ENCODE measurements at places on chromosomes 2 and 18.
A peak's percentile ranks its signal among the peaks of the same experiment; 100 is the strongest.

DNA sequence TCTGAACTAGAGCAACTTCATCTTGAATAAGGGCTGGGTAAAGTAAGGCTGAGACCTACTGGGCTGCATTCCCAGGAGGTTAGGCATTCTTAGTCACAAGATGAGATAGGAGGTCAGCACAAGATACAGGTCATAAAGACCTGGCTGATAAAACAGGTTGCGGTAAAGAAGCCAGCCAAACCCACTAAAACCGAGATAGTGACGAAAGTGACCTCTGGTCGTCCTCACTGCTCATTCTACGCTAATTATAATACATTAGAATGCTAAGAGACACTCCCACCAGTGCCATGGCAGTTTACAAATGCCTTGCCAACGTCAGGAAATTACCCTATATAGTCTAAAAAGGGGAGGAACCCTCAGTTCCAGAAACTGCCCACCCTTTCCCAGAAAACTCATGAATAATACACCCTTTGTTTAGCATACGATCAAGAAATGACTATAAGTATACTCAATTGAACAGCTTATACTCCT lies 109.1 kb downstream of the FIGN start:
- DNase-seq = no peak

- DNase-seq = no peak
Measured at GRCh38 chr2:109408043-109408335, 205.8 kb downstream of the SEPTIN10 start.

GRCh38 chr18:11689669-11690565 lies 853 bp downstream of the GNAL start:
- DNase-seq = peak; percentile 51

- peak; percentile 53 for DNase-seq
Measured at GRCh38 chr18:61612517-61612916, 279.3 kb downstream of the CDH20 start.

- DNase-seq = no peak
Measured at GRCh38 chr18:68448736-68449135, 266.2 kb downstream of the TMX3 start.

DNA sequence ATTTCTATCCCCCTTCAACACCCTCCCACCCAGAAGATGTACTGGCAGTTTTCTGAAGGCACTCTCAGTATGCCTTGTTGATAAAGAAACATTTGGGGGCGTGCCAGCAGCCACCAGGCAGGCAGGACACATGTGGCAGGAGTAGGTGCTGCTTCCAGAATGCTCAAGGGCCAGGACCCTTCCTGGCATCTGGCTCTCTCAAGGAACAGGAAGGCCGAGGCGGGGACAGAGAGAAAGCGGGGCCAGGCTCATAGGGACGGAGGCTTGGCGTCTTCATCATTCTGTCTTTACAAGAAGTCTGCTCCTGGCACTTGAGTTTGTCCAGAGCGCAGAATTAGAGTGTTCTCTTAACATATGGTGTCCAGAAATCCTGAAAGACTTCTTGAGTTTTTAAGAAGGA lies 121.6 kb downstream of the FAM210A start:
- no peak for DNase-seq

GRCh38 chr2:179263446-179264367 lies 925 bp downstream of the SESTD1 start:
- peak; percentile 55 for DNase-seq

- no peak for DNase-seq
Measured at GRCh38 chr2:234306426-234307173, 190.3 kb downstream of the ARL4C start.

GRCh38 chr2:203740871-203741281 lies 34.4 kb downstream of the CD28 start:
- DNase-seq = no peak

- DNase-seq = no peak
Measured at GRCh38 chr2:216536734-216537210, 38.1 kb downstream of the RPL37A start.

DNA sequence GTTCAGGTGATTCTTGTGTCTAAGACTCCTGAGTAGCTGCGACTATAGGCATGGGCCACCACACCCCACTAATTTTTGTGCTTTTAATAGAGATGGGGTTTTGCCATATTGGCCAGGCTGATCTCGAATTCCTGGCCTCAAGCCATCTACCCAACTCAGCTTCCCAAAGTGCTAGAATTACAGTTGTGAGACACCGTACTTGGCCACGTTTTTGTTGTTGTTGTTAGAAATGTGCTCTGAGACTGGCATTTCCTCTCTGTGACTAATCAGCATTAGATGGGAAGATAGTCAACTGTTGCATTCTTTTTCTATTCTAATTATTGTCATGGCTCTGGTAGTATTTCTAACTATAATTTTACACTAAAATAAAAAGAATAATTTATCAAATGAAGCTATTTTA lies 191.7 kb downstream of the CAMKMT start:
- no peak for DNase-seq

DNA sequence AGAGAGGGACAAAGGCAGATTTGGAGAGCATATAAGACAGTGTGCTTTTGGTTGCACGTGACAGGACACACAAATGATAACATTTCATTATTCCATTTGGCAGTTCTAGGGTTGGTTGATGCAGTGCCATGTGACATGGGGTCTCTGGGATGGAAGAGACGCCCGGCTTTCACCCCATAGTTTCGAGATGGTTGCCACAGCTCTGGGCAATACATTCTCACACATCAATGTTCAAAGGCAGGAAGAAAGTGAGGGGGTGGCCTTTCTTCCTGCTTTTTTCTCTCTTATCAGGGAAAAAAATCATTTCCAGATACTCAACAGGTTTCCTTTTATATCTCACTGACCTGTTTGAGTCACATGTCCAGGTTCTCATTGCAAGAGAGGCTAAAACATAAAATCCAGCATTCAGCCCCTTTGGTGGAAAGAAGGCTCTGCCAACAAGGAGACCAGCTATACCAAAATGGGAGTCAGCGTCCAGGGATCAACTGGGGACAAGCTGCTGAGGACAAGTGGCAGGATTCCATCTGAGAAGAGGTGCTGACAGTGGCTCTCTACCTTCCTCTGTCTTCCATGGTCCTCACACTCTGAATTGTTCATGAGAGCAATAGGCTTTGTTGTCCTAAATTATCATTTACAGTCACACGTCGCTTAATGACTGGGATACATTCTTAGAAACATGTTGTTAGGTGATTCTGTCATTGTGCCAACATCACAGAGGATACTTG lies 29.1 kb upstream of the ANKRD44 start:
- no peak for DNase-seq

GRCh38 chr2:12009323-12009905 lies 263.0 kb downstream of the LPIN1 start:
- no peak for DNase-seq

GRCh38 chr2:47344890-47345589 lies 57.9 kb upstream of the MSH2 start:
- peak; percentile 32 for DNase-seq

DNA sequence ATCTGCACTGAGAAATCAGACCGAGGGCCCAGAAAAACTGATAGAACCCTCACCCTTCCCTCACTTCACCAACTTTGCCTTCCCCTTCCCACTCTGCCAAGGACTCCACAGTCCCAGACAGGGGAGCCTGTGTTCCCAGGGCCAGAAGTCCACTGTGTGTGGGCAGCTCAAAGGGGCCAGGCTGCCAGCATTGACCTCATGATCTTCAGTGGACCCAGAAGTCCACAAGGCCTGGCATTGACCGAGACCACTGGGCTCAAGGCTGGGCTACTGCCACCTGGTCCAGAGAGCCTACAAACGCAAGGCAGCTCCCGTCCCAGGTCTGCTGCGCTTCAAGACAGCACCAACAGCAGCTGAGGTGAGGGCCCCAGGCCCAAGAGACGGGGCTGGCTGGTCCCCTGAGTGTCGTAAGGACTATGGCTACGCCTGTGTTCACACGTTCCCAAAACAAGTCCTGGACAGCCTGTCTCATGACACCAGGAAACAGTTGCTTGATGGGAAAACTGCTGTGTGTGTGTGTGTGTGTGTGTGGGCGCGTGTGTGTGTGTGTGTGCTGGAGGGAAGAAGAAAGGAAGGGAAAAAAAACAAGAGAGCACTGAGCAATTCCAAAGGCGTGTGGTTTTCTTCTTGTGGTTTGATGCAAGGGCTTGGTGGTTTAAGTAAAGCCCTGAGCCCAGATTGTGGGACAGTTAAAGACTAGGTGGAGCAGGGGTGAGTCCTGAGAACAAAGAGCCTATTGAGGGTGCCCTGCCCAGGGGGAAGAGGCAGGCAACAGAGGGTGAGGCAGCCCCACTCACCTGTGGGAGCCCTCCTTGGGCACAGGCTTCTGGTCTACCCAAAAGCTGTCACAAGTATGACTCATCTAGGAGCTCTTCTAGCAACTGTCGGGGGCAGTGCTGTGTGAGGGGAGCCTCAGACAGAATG lies 46.6 kb upstream of the ZBTB7C start:
- DNase-seq = peak; percentile 36

DNA sequence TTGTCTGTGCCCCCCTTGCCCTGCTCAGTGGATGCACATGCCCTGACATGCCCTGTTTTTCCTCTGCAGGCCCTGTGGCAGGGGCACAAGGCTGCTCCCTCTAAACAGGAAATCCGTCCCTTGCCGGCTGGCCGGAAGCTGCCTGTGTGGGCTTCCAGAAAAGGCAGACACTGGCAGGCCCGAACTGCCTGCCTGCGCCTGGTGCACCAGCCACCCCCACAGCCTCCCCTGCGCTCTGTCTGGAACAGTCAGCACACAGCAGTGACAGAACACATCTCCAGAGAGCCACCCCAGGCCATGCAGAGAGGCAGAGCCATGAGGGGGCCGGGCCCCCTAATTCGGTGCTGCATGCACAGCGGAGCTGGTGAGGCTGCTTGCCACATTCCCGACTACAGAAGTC lies 33.5 kb downstream of the LOXHD1 start:
- DNase-seq = peak; percentile 39

DNA sequence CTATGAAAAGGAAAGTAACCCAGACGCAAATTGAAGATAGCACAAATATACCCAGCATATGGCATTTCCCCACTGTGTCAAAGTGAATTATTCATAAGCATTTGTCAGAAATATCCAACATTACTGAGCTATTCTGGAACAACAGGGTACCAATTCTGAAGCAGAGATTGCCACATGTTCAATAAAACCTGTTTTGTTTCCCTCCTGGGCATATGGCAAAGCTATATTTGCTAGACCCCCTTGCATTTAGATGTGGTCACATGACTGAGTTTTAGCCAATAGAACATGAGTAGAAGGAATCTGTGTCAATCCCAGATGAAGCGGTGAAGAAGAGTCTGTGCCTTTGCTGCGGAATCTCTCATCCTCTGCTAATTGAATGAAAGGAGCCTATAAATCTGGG lies 296.4 kb upstream of the DLGAP1 start:
- DNase-seq = no peak

GRCh38 chr18:28398471-28398870 lies 221.5 kb upstream of the CDH2 start:
- DNase-seq = no peak

GRCh38 chr2:127423478-127423843 lies 5.2 kb downstream of the PROC start:
- DNase-seq = no peak

- DNase-seq = no peak
Measured at GRCh38 chr2:130387071-130387400, 31.2 kb downstream of the PTPN18 start.

- no peak for DNase-seq
Measured at GRCh38 chr18:75581336-75582131, 154.0 kb upstream of the SMIM21 start.

DNA sequence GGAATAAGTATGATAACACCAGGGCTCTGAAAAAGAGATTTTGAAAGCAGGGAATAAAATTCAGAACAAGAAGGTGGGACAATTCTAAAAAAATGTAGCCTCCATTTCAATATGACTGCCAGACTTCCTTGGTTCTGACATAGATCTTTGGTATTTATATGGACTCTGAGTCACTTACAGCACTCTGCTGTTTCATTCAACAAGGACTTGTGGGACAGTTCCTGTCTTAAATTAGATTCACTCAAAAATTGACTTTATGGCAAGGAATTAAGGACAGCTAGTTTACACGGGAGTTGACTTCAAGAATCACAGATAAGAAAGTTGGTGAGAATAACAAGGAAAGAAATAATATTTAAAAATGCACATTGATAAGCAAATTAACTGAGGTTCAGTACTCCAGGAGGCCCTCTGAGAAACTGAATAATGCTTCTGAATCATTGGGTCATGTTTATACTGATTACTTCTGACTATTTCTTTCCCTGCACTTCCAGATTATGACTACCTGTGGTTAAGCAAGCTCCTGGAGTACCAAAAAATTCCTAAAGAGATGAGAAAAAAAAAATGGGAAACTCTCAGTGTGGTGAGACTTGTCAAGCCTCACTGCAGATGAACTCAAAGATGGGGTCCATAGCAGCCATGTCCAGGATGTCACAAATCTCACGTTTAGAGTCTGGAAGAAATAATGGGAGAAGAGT lies 828.3 kb upstream of the PIK3C3 start:
- DNase-seq = no peak

DNA sequence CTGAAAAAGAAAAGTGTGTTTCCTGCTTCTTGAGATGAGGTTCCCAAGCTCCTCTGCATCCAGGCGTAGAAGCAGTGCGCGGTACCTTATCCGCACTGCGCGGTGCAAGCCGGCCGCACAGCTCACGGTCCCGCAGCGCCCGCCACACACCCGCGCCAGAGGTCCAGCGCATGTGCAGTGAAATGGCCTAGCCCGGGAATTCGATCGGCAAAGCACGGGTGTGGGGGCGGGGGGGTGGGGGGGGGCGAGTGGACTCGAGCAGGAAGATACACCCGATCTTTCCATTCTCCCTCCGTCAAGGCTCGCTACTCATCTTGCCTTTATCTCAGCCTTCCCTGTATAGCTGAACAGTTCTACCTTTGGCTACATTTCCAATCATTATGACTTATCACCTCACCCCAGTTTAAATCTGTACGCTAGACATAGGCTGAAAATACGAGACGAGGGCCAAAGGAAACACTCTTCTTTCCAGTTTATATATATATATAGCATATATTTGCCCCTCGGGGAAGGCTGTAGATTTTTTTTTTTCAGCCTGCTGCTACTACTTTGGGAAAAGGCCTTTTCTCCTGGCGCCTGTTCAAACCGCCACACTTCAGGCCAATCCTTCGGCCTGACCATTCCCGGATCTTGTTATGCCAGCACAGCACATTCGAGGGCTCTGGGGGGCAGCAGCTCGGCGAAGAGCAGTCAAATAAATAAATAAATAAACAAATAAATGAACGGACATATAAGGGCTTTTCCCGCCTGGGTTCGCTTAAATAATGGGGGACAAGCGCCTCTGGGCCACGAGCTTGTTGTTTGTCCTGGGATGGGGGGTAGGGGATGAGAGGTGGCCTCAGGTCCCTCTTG lies 10.4 kb downstream of the HOXD8 start:
- DNase-seq = no peak

DNA sequence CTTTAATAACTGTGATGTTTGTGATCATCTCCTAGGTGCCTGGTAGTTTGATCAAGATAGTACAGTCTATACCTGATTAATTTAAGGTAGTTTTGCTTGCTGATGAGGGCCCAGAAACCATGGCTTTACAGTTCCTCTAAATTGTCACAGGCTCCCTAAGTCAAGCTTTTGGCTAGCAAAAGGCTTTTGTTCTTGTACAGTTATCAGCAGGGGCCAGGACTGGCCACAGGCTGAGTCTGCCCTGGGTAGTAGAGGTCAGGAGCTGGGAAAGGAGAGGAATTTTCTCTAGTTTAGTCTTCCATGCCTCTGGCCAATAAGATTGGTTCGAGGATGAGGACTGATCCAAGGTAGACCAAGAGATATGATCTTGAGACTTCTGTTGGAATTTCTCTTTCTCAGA lies 3.6 kb upstream of the BOD1L2 start:
- DNase-seq = no peak

- DNase-seq = no peak
Measured at GRCh38 chr18:21735452-21736015, 5.1 kb upstream of the MIB1 start.

GRCh38 chr2:144701259-144701658 lies 181.3 kb upstream of the ZEB2 start:
- DNase-seq = peak; percentile 77

GRCh38 chr18:32333781-32334180 lies 136.9 kb downstream of the GAREM1 start:
- no peak for DNase-seq
